Sigmoid colon (tissue), 7 donors: ENCODE measurements at places on chromosomes 1 and 21. TPM values are rescaled to one million over a fixed set of nuclear protein-coding genes. Genes with fewer than 3 reads are reported as not detected.
A peak's percentile ranks its signal among the peaks of the same experiment; 100 is the strongest.

The OR2L3 gene
- not detected for polyA plus RNA-seq

The SGIP1 gene
- polyA plus RNA-seq = under 0.01 TPM

The KANK4 gene
- polyA plus RNA-seq = 1.6 TPM

The DCDC2B gene
- not detected for polyA plus RNA-seq

The RNF186 gene
- 13.8 TPM for polyA plus RNA-seq

DNA sequence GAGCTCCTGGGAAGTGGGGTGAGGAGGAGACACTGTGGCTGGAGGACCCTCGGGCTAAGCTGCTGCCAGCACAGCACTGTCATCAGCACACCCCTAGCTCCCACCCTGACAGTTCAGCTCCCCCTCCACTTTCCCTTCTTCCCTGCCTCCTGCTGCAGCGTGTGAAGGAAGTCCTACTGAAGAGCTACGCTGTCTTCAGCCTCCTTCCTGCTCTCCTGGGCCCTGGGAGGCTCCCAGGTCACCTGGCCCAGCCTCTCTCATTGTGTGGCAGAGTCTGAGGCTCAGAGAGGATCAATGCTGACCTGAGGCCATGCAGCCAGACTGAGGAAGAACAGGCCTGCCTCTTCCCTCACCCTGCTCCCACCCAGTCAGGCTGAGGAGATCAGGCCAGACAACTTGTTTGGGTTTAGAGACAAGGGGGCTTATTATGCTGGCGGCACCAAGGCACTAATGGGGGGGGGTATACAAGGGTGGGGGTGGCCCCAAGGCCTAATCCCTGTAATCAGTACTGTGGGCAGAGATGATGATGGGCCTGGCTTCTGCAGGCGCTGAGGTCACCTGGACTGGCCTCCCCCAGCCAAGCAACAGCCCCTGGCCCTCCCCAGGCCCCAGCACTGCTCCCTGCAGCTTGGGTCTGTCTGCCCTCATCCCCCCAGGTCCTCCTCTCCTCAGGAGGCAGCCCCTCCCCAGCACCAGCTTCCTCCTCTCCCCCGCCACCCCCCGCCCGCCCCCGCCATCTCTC is 9.1 kb downstream of the NES start:
- peak overlapping the region; percentile 79 for H3K27ac ChIP-seq
- no peaks in the 10 kb centered on the region for H3K36me3 ChIP-seq
- H3K4me1 ChIP-seq = peaks cover 62% of the 10 kb centered on the region
- no peak for DNase-seq

DNA sequence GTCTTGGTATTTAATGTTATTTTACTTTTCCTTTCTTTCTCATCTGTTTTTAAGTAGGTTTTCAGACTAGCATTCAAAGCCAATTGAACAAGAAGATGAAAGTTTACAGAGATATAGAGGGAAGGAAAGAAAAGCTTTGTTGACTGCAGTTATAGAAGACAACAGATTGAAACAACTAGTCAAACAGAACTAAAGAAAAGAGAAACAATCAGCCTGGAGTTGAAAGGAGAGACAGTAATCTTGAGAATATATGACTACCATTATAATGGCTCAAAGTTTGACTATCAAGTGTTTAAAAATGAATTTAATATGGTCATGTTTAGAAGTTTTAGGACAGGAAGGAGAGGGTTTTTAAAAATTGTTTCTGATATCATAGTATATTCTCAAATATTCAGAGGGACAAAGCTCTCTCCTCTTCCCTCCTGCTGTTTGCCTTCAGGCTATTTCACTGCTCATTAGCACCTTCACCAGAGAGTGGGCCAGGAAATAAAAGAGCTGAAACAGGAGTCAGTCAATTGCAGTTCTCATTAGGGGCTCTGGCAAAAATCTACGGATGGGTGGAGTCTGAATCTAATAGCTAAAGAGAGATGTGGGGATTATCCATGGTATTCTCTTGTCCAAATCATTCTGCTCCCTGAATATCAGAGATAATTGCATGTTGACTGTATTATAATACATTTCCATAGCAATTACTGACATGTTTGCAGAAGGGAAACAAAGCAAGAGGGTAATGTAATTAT is 577.8 kb downstream of the BRINP3 start:
- no peaks in the 10 kb centered on the region for H3K4me1 ChIP-seq
- H3K27me3 ChIP-seq = no peaks in the 10 kb centered on the region
- H3K36me3 ChIP-seq = no peaks in the 10 kb centered on the region
- H3K4me3 ChIP-seq = no peak overlapping the region
- no peak overlapping the region for H3K27ac ChIP-seq
- DNase-seq = no peak

- H3K27me3 ChIP-seq = no peaks in the 10 kb centered on the region
- H3K4me3 ChIP-seq = no peak overlapping the region
- no peaks in the 10 kb centered on the region for H3K4me1 ChIP-seq
- no peak overlapping the region for H3K27ac ChIP-seq
- DNase-seq = peak; percentile 57
- no peaks in the 10 kb centered on the region for H3K36me3 ChIP-seq
Observed at GRCh38 chr1:6002714-6003501, 10.7 kb upstream of the NPHP4 start.

GRCh38 chr1:30696831-30697230 is 26.6 kb downstream of the MATN1 start:
- peaks cover 73% of the 10 kb centered on the region for H3K4me1 ChIP-seq
- H3K27me3 ChIP-seq = no peaks in the 10 kb centered on the region
- H3K36me3 ChIP-seq = no peaks in the 10 kb centered on the region
- DNase-seq = peak; percentile 42
- H3K27ac ChIP-seq = no peak overlapping the region
- H3K4me3 ChIP-seq = no peak overlapping the region

- H3K36me3 ChIP-seq = no peaks in the 10 kb centered on the region
- no peaks in the 10 kb centered on the region for H3K4me1 ChIP-seq
- no peak overlapping the region for H3K27ac ChIP-seq
Observed at GRCh38 chr1:114216431-114217173, 62.9 kb upstream of the SYT6 start.

- no peaks in the 10 kb centered on the region for H3K4me1 ChIP-seq
- no peaks in the 10 kb centered on the region for H3K27me3 ChIP-seq
- peak within 1 kb of the TSS; percentile 75 for H3K27ac ChIP-seq
- peak; percentile 68 for DNase-seq
Observed at GRCh38 chr1:192575499-192576189, at the start of gene RGS1. TSS of gene RGS1 (plus strand) at chr1:192575773. CDS start at chr1:192575793, 20 bp downstream.

DNA sequence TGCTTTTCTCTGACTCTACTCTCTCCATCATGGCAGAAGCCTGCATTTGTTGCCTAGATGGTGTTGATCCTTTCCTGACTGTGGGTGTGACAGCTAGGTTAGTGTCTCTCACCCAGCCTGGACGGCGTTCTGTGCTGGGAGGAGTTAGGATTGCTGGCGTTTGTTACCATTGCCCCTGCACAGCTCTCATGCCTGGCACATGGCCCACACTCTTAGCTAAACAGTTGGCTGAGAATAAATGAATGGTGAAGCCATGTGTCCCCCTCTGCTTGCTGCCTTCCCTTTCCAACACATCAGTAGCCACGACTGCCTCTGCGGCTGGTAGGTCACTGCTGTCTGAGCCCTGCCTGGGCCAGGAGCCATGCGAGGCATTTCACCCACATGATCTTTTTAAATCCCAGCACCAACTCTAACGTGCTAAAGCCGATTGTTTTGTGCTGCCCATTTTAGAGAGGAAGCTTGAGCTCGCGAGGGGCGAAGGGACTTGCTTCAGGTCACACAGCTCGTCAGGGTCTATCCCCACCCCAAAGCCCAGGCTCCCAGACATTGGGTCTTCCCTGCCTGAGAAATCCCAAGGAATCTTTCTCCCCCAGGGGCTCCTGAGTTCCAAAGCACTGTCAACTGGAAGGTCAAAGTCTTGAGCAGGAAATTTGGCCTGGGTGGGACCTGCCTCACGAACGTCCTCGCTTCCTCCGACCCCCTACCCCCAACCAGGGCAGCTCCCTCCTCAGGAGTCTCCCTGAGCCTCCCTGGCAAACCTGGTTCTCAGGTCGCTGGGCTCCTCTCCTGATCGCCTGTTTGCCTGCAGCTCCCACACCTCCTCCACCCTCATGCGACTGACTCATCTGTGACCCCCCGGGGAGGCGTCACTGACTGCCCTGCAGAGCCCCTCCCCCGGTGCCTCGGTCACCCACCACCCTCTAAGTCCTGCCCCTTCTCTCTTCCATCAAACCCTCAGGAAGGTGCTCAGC is 271.7 kb upstream of the C1orf174 start:
- H3K4me1 ChIP-seq = no peaks in the 10 kb centered on the region
- DNase-seq = peak; percentile 46
- H3K27me3 ChIP-seq = peaks cover 7% of the 10 kb centered on the region

GRCh38 chr1:150551051-150551783 is 2.0 kb downstream of the ADAMTSL4 start:
- H3K27me3 ChIP-seq = no peaks in the 10 kb centered on the region
- H3K36me3 ChIP-seq = no peaks in the 10 kb centered on the region
- DNase-seq = peak; percentile 77
- H3K4me1 ChIP-seq = peaks cover 34% of the 10 kb centered on the region
- no peak overlapping the region for H3K4me3 ChIP-seq

DNA sequence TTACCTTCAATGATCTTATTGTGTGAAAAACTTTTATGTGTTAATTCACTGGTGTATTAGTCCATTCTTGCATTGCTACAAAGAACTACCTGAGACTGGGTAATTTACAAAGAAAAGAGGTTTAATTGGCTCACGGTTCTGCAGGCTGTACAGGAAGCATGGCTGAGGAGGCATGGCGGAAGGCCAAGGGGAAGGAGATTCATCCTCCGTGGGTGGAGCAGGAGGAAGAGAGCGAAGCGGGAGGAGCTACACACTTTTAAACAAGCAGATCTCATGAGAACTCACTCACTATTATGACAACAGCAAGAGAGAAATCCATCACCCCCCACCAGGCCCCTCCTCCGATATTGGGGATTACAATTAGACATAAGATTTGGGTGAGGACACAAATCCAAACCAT is 44.2 kb upstream of the RGS7 start:
- no peak for DNase-seq
- no peak overlapping the region for H3K27ac ChIP-seq
- no peaks in the 10 kb centered on the region for H3K36me3 ChIP-seq
